Activated T-cell treated with anti-CD3 and anti-CD28 coated beads for 4 hours (primary cell): ENCODE measurements at places on chromosomes 11 and 22.

DNA sequence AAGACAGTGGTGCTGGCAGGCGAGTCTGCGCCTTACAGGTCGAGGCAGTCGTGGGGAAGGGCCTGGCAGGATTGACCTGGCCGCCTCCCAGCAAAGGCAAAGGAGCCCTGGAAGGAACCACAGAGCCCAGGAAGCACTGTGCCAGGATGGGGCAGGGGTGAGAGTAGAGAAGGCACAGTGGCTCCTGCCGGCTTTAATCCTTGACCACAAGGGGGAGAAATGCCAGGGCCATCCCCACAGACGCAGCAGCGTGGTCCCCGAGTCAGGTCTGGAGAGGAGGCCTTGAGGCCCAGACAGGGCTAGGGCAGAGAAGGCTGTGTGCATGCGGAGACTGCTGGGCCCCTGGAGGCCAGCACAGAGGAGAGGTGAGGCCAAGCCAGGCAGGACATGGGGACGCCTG is 9.9 kb upstream of the NDUFS8 start:
- DNase-seq, result no peak

DNA sequence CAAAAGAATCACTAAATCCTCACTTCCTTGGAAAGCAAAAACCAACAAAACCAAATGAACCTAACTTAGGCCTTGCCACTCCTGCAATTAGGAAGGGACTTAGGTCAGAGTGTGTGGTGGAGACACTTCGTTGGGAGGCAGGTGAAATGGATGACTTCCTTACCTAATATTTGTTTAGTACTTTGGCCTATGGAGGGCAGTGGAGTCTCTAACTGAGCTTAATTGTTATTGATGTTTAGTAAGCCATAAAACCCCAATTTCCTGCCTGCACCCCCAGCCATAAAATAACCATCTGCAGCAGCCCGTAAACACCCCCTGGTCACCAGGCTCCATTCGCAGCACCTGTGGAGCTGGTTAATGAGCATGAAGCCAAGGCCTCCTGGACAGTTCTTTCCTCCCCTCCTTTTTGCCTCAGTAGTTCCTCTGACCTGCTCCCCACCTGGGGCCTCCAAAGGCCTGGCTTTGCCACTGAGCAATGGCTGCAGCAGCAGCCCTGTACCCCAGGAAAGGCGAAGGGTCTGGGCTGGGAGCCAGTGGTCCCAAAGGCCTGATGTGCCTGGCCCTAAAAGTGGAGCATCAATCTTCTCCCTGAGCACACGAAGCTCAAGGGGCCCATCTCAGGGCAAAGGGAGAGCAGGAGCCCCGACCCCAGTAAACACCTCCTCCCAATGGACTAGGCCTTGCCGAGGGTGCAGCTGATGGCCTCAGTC is 15.6 kb upstream of the SYT13 start:
- no peak for DNase-seq

- no peak for DNase-seq
Observed at GRCh38 chr11:134062265-134063123, 6.4 kb upstream of the JAM3 start.

- no peak for DNase-seq
Observed at GRCh38 chr11:125569915-125570621, 791 bp downstream of the EI24 start.

GRCh38 chr11:100930185-100930778 is 199.3 kb downstream of the PGR start:
- DNase-seq, result no peak

DNA sequence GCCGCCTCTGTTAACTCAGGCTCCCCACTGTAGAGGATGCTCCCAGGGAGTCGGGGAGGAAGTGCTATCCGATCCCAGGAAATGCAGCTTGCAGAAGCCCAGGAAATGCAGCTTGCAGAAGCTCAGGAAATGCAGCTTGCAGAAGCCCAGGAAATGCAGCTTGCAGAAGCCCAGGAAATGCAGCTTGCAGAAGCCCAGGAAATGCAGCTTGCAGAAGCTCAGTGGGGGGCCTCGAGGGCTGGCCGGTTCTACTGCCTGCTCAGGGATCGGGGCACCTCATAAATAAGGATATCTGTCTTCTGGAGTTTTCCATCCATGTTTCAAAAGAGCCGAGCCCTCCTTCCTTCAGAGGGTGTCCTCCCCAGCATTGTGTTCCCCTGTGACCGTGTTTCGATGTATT is 25.1 kb upstream of the SMIM38 start:
- DNase-seq, result no peak
